NCI-H1417 treated with DMSO at 0.1 percent for 48 hours (cell line): ENCODE measurements at places on chromosomes 3 and 15.

DNA sequence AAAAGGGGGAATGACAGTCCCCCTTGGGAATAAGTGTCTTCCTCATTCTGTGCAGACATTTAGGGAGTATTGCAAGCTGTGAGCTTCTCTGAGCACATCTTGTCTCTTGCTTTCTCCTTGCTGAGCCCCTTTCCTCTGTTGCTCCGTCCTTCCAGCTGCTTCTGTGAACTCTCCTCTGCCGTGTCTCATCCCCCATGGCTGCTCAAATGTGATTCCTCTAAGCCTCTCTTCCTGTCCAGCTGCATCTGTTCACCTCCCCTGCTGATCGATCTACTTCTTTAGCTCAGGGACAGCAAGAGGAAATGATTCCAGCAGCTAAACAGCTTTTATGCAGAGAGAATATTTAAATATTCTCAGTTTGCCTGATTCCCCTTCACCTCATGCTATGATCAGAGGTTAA, 328.0 kb upstream of the DNAJC19 start:
- DNase-seq = peak; percentile 35

DNA sequence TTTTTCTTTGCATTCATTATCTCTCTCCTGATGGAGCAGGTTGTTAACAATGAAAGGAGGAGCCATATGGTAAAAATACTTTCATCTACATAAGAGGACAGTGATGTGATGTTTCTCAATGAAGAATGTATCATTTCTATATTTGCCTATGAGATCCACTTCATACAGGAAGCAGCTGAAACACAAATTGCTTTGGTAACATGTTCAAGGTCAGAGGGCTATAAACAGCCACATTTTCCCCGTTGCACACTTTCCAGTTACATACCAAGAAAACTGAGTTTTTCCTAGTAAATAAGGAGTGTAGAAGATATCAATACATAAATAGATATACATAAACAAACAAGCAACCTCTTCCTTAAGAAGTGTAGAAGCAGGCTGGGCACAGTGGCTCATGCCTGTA, 32.6 kb upstream of the GYG1 start:
- no peak for DNase-seq

GRCh38 chr3:53169832-53170324, 8.9 kb downstream of the PRKCD start:
- no peak for DNase-seq

DNA sequence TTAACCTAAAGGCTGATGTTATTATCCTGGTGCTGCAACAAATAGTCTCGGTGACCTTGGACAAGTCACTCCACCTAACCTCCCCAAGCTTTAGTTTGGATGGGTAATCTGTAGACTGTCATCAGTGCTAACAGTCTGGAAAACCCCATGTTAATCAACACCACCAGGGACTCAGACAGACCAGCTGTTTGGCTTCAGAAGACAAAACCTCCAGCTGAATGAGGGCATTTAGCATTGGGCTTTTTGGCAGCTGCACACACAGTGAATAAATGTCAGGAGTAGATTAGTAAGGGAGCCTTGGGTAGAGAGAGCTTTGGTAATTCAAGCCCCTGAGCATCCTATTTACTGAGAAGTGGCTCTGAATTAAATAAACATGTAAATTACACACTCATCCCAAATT, 24.9 kb upstream of the C3orf80 start:
- peak; percentile 39 for DNase-seq

DNA sequence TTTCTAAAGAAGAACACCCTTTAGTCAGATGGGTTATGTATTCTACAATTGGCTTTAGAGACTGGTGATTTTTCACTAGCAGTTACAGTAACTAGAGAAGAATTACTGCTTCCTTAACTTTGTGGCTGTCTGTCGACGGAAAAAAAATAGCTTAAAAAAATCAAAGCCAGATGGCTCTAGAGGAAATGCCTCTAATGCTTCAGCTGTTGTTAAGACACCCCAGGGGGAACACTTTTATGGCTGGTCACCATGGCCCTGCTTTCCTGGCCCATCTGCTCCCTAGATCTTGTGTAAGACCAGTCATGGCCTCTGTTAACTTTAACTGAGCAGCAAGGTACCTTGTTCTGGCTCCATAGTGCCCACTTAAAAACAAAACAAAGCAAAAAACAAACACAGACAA, 198.6 kb upstream of the PLSCR5 start:
- no peak for DNase-seq

DNA sequence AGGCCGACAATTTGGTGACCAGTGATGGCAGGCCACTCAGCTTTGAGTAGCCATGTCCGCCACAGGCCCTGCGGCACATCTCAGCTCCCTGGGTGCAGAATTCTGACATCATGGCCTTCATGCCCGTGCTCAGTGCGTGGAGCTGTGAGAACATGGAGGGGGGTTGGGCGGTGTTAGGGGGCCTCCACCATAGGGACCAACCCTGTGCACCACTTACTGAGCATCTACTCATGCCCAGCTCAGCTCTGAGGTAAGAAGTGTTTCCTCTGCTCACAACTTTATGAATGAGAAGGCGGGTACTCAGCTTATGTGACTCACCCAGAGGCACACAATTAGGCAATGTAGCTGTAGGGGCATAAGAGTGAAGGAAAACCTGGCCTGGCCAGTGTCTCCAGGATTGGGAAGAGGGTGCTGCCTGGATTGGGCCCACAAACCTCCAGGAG, 10.5 kb downstream of the ACOX2 start:
- no peak for DNase-seq

DNA sequence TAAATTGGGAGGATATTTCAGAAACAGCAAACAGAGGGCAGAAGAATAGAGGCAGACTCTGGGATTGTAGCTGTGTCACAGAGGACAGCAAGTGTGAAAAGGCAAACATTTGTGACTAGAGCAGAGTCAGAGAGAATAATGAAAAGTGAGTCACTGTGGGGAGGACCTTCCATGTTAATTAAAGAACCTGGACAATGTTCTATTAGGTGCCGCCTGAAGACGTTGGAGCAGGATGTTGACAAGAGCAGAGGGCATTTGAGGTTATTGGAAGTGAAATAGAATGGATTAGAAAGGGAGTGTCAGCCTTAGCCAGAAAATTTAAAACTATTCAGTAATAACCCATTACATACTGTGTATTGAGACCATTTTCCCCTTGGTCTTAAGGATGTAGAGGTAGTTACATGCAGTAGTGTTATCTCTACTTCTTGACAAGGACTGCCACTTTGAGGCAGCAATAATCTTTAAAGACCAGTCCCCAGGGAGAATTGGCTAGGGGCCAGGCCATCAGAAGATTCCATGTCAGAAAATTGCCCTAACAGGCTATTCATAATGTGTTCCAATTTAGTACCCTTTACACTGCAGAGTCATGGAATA, 5.8 kb downstream of the ACKR2 start:
- no peak for DNase-seq

- no peak for DNase-seq
Measured at GRCh38 chr3:20111836-20112235, 71.6 kb downstream of the KAT2B start.

DNA sequence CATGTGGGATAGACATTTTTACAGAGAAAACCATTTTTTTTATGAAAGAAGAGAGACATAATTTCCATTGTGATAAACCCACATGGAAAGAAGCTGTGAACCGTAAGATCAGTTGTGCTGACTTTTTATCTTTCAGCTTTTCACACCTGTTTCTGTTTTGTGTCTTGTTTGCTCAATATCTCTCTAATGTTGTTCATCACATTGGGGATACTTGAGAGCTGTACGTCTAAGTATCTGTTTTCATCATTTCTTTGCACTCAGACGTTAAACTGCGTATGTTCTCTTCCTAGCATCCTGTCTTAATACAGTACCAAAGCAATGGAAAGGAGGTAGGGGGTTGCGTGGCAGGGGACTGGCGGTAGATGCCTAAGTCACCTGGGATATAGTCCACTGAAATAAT, 449.0 kb downstream of the NAALADL2 start:
- DNase-seq = no peak

- no peak for DNase-seq
Measured at GRCh38 chr15:100842756-100843730, 36.6 kb upstream of the ALDH1A3 start.

DNA sequence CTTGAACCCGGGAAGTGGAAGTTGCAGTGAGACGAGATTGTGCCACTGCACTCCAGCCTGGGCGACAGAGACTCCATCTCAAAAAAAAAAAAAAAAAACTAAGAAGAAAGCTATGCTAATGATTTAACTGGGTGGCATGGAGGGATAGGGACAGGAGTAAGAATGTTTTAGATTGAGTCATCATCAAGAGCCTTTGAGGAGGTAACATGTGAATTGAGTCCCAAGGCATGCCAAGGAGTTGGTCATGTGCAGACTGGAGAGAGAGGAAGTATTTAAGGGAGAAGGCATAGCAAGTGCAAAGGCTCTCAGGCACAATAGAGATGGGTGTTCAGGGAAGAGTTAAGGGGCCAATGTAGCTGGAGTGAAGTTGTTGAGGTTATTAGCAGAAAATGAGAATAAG, 9.1 kb downstream of the BNC1 start:
- DNase-seq = no peak

DNA sequence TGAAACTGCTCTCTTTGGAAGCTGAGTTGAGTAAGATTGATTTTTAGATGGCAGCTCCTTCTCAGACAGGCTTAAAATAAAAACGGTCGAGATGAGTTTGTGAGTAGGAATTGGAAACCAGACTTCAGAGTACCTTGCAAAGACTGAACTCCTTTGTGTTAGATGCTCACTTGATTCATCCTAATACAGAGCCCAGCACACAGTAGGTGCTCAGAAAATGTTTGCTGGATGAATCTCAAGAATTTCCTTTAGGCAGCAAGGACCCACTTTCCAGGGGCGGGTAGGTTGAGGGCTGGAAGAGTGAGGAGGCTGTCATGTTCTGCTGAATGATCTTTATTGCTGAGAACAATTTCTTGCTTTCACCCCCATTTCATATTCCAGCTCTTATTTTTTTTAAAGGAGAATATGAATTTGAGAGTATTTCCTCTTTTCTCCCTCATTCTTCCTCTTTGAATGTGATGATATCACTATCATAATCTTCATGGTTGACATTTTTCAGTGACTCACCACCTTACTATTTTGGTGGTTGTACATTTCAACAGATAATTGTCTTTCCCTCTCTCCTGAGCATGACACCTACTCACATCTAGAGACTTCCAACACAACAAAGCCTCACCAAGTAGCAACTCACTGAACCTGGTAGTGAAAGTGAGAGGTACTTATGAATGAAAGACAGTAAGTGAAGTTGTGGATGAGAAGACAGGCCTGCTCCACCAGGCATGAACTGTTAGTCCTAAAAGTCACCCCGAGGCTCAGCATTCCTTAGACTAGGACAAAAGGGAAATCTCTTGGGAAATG, 113.3 kb downstream of the PDCD6IP start:
- no peak for DNase-seq

GRCh38 chr15:38103564-38103963, 149.1 kb upstream of the SPRED1 start:
- no peak for DNase-seq

GRCh38 chr15:63172851-63173451, 15.7 kb upstream of the RPS27L start:
- DNase-seq = no peak

GRCh38 chr3:8555113-8555661, 53.6 kb downstream of the LMCD1 start:
- DNase-seq = no peak

DNA sequence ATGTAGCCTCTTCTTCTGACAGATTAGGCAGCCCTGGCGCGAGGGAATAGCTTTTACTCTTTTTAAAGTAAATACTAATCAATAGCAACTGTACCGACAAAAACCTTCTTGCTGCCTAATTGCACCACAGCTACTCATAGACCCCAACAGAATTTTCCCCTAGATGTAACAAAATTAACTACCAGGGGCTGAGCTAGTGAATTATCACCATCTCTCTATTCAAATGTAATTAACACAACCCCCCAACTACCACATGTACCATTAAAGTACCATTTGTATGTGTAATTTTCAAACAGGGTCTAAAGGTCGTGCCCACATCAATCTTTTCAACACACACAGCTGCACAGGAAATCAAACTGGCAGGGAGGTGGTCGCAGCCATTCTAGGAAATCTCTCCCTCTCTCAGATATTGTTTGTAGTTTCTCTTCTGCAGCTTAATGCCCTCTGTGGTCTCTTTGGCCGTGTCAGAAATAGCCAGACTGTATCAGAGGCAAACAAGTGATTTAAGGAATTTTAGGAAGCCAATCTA, 322.9 kb downstream of the RORA start:
- DNase-seq = no peak

GRCh38 chr15:40302288-40302886, 5.3 kb downstream of the PLCB2 start:
- DNase-seq = no peak

DNA sequence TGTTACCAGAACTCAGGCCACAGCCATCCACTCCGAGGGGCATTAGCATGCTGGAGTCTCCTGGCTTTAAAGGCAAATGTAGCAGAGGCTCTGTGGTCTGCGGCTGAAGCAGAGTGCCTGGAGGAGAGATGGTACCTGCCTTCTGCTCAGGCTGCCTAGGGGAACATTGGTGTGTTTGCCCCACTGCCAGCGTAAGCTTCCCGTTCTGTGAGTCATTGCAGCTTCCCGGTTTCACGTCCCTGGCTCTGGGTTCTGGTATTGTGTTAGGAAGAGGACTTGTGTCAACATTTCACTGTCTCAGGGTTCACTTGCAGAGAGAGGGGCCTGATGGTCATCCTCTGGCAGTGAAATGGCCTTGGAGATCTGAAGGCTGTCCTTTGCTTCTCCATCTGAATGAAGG, 1.8 kb downstream of the GASK1A start:
- no peak for DNase-seq

DNA sequence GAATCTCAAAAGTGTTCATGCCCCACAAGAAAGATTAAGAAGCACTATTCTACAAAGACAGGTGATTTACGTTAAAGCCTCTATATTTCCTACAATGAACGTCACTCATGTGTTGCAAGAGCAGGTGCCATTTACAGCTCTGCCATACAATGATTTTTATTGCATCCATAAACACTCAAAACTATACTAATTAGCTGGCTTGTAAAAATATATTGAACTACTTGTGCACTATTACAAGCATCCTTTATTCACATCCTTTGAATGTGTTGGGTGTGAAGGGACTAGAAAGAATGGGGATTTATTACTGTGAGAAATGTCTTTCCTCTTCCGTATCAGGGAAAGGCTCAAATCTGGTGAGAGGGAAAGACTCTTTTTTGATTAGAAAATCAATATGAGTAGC, 50.7 kb upstream of the C3orf49 start:
- DNase-seq = no peak

- DNase-seq = no peak
Measured at GRCh38 chr3:185933374-185934173, 4.2 kb downstream of the TRA2B start.

DNA sequence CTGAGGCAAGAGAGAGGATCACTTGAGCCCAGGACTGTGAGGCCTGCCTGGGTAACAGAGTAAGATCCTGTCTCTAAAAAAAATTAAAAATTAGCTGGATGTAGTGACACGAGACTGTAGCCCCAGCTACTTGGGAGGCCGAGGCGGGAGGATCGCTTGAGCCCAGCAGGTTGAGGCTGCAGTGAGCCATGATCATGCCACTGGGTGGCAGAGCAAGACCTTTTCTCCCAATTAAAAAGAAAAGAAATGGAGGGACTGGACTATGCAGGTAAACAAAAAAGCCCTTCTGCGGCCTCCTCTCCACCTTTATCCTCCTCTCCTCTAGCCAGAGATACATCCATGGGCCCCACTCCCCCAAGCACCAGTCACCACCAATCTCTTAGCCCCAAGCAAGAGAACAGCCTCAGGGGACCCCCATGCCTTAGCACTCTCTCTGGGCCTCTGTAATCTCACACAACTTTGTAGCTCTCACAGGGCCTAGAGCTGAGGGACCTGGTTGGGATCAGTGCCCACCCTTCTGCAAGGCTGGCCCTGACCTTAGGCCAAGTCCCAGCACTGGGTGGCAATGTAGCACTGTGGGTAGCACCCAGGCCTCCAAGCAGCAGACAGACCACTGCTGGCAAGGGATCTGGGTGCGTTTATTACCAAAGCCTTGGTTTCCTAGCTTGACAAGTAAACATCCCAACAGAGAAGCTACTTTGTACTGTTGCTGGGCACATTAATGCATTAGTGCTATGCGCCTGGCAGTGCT, 43.4 kb downstream of the FAM174B start:
- DNase-seq = no peak
